ENCODE measurements at places on chromosomes 12 and 14.

DNA sequence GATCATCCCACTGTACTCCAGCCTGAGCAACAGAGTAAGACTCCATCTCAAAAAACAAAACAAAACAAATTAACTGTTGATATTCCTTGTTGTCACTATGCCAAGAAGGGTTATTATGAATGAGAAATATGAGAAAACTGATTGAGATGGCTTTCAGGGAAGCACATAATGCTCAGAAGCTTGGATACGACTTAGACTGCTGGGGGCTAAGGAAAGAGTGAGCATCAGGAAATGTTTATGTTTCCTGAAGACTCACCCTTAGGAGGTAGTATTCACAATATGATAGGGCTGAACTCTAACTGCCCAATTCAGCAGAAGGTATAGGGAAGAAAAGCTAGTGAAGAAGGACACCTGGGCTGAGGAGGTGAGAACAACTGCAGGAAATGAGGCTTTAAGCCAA is 6.3 kb downstream of the STYK1 start:
- H3K4me3 ChIP-seq: no peak overlapping the region
- no peak for DNase-seq

- H3K4me3 ChIP-seq: no peak overlapping the region
- H3K27ac ChIP-seq: no peak overlapping the region
Observed at GRCh38 chr12:68240975-68241374, 12.4 kb downstream of the IL22 start.

DNA sequence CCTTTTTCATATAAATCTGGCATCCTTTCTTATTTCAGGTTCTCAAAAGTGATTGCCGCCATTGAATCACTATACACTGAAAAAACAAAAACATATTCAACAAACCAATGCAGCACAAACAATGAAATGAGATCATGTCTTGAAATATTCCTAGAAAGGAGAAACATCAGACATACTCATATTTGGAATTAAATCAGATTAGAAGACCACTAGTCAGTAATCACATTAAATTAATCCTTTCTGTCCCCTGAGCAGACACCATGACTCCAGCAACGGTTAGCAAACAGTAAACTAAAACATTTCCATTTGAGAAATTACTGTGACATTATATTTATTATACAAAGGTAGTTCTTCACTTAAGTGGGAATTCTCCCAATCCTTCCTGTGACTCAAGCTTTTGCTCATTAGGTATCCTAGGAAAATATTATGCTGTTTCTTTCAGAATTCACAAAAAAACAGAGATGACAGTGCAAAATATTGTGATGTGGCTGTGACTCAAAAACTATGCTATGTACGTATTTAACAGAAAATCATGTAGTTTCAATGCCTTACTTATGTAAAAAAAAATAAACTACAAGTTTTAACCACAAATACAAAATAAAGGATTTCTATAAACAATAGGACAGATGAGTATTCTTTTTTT is 29.7 kb downstream of the CPNE8 start:
- no peaks in the 10 kb centered on the region for H3K4me1 ChIP-seq
- no peak overlapping the region for H3K4me3 ChIP-seq
- no peak for DNase-seq
- no peaks in the 10 kb centered on the region for H3K27me3 ChIP-seq
- no peak overlapping the region for H3K27ac ChIP-seq

DNA sequence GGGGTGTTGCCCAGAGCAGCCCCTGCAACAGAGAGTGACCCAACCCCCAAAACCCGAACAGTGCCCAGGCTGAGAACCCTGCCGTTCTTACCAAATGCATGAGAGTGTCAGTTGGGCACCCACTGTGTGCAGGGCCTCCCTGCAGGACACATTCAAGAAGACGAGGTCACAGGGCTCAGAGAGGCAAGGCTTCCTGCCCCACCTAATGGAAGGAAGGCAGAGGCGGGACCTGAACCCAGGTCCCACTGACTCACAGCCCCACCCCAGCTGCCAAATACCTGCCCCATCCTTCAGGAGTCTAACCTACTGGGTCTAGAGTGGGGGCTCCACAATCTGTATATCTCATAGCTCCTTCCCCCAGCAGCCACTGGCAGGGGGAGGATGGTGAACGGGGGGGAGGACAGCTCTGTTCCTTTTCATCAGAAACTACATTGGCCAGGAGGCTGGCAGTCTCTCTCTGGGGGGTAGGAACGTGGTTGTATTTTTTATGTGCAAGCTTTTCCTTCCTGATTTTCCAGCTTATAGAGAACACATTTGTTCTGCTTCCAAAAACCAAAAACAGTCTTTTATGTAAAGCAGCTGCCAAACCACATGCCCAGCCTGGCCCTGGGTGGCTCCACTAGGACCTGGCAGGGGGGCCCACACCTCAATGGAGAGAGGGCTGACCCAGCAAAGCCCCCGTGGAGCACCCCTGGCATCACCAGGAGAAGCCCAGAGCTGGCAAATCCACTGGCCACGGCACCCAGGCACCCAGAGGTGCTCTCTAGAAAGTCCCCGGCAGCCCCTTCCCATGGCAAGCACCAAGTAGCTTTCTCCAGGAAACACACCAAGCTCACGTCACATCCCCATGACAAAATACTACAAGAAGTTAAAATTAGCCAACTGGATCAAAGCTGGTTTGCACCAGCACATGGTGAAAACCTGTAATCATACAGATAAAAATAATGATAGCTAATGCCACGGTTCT is 17.0 kb downstream of the NCOR2 start:
- H3K4me3 ChIP-seq: no peak overlapping the region
- no peak for DNase-seq
- H3K4me1 ChIP-seq: peaks cover 63% of the 10 kb centered on the region
- H3K27me3 ChIP-seq: no peaks in the 10 kb centered on the region
- no peaks in the 10 kb centered on the region for H3K36me3 ChIP-seq

GRCh38 chr12:29695026-29695425 is 88.7 kb downstream of the TMTC1 start:
- DNase-seq: no peak
- H3K36me3 ChIP-seq: no peaks in the 10 kb centered on the region
- no peaks in the 10 kb centered on the region for H3K27me3 ChIP-seq
- H3K27ac ChIP-seq: no peak overlapping the region

- no peaks in the 10 kb centered on the region for H3K27me3 ChIP-seq
- H3K27ac ChIP-seq: no peak overlapping the region
- DNase-seq: no peak
- no peaks in the 10 kb centered on the region for H3K4me1 ChIP-seq
- H3K4me3 ChIP-seq: no peak overlapping the region
- H3K36me3 ChIP-seq: no peaks in the 10 kb centered on the region
Observed at GRCh38 chr12:31752450-31752849, 23.6 kb upstream of the AMN1 start.

- H3K27me3 ChIP-seq: no peaks in the 10 kb centered on the region
- H3K4me3 ChIP-seq: peak overlapping the region; percentile 55
- no peak for DNase-seq
- peak overlapping the region; percentile 94 for H3K27ac ChIP-seq
- peaks cover 36% of the 10 kb centered on the region for H3K4me1 ChIP-seq
Observed at GRCh38 chr12:113232840-113233585, 11.7 kb downstream of the TPCN1 start.

- H3K36me3 ChIP-seq: no peaks in the 10 kb centered on the region
- no peaks in the 10 kb centered on the region for H3K4me1 ChIP-seq
- H3K4me3 ChIP-seq: no peak overlapping the region
- DNase-seq: no peak
- H3K27me3 ChIP-seq: no peaks in the 10 kb centered on the region
- H3K27ac ChIP-seq: no peak overlapping the region
Observed at GRCh38 chr12:75705749-75706711, 194.6 kb upstream of the KRR1 start.
